ENCODE measurements at places on chromosomes 12 and 14.

DNA sequence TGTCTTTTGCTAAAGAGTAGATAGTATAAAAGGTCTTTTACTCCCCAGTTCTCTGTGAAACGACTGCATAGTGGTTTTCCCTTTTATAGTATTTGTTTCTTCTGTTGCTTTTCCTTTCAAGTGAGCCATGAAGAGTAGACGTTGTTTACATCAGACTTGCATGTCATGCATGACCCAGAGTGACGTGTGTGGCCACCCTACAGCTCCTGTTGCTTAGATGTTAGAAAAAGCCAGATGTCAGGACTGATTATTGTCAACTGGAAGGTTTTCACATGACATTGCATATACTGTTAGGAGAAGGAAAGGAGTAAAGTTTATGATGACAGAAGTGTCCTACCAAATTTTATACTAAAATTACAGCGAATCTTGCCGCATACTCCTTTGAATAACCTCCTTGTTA lies 1.3 kb upstream of the RD3L start:
- DNase-seq = no peak

DNA sequence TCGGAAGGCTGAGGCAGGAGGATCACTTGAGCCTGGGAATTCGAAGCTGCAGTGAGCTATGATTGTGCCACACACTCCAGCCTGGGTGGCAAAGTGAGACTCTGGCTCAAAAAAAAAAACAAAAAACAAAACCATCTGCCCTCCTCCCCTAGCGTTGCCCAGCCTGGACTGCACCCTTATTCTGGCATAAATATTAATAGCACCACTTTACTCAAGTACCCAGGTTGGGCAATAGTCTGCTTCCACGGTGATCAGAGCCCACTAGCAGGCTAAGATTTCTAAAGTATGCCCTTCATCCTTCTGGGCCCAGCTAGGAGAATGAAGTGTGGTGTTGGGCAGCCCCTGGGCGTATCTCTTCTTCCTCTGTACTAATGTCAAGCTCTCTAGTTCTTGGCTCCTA lies 33.3 kb downstream of the KCTD10 start:
- DNase-seq = no peak

GRCh38 chr14:103540821-103541708 lies 12.1 kb downstream of the TRMT61A start:
- DNase-seq = peak; percentile 40

GRCh38 chr12:106027286-106027685 lies 111.5 kb downstream of the NUAK1 start:
- no peak for DNase-seq

- DNase-seq = peak; percentile 30
These were observed 90.9 kb downstream of the TMEM121 start for GRCh38 chr14:105617201-105617777.

All from Right ventricle myocardium superior (tissue), 1 donor.